Stimulated activated CD4-positive, alpha-beta T cell treated with anti-CD3 and anti-CD28 coated beads, Interleukin-15, amount 100 ng/mL, for 48 hours (primary cell): ENCODE measurements at places on chromosomes 6 and 20.

GRCh38 chr6:89483111-89483720, 50.3 kb downstream of the ANKRD6 start:
- no peak for DNase-seq

DNA sequence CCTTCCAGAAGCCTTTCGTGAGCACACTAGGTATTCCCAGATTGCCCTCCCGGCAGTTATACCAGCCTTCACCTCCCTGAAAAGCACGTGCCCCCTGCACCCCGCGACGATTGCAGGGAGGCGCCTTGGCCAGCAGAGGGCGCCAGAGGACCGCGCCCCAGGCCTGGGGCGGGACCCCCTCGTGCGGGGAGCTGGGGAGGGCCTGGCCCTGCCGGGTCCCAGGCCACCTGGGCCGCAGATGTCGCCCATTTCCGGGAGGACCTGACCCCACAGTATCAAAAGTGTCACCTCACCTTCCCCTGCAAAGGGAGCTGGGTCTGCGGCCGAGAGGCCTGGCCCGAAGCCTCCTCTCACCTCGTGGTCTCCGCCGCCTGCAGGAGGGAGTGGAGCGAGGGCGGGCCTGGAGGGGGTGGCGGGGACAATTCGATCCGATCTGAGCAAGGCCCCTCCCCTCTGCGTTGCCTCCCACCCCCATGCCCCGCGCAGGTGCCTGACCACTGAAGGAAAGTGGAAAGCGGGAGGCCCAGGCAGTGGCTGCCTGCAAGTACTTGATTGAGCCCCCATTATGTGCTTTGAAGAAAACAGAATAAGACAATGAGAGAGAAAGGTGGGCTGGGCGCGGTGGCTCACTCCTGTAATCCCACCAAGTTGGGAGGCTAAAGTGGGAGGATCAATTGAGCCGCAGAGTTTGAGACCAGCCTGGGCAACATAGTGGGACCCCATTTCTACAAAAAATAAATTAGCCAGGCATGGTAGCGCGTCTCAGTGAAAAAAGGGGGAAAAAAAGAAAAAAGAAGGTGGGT, 3.5 kb upstream of the SNAI1 start:
- DNase-seq = no peak

- no peak for DNase-seq
These were observed 615.7 kb upstream of the ARID1B start for GRCh38 chr6:156161471-156161870.

DNA sequence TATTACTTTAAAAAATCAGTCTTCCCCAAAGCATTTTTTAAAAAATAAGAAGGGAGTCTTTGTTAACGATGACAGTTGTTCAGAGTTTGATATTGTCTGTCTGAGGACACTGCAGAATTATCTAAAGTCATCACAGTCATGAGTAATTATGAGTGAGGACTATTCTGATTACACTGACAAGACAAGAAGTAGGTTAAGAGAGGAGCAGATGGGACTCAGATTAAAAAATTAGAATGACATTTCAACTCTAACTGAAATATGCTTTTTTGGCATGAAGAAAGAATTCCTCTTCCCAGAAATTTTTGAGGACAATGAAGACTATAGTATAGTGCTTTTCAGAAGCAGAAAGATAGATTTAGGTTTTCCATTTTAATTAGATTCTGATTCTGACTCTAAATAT, 456.5 kb downstream of the EPHA7 start:
- no peak for DNase-seq

GRCh38 chr6:76453270-76453669, 380.8 kb upstream of the IMPG1 start:
- DNase-seq = no peak

- DNase-seq = no peak
These were observed 30.9 kb upstream of the XRN2 start for GRCh38 chr20:21272279-21272678.

DNA sequence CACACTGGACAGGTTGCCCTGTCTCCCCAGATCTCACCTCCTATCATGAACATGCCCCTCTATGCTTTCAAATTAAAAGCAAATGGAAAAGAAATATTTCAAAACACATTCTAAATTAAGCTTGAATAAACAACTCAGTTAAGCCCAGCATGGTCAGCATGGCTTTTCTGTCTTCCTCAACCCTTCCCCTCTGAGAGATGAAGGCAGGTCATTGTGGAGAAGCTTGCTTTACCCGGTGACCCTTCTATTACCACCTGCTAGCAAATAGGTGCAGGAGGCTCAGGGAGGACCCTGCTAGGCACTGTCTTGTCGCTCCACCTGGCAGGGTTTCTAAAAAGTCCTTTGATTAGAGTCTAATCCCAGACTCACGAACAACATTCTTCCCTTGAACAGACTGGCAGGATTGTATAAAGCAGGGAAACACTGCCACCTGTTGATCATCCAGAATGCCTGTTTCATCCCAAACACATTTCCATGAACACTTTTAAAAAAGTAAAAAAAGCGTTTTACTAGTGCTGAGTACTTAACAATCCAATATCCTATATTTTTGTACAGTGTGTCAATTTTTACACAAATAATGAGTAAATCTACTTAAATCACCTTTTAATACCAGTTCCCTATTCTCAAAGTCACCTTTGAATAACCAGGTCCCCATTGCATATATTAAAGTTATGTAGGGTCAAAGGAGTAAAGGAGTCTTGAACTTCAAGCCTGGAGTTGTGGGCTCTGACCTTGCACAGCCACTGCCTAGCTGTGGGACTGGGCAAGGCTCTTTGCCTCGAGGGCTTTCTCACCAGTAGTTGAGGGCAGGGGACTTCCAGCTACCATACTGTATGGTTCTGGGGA, 75.5 kb downstream of the GPR6 start:
- no peak for DNase-seq

DNA sequence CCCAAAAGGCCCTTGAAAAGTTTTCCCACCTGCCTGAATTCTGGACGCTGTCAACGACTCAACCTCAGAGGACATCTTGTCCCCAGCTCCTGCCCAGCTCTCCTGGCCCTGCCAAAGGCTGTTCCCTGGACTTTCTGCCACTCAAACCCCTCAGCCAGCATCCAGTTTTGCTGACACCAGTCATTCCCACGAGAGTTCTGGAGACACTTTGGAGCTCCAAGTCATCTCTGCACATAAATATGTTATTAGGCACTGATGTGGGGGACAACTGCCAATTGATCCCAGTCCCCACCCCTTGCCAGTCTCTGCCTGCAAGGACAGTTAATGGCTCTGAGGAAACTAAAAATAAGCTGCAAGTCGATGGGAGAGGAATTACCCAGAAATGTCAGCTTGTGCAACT, 38.9 kb upstream of the KCNB1 start:
- DNase-seq = no peak

DNA sequence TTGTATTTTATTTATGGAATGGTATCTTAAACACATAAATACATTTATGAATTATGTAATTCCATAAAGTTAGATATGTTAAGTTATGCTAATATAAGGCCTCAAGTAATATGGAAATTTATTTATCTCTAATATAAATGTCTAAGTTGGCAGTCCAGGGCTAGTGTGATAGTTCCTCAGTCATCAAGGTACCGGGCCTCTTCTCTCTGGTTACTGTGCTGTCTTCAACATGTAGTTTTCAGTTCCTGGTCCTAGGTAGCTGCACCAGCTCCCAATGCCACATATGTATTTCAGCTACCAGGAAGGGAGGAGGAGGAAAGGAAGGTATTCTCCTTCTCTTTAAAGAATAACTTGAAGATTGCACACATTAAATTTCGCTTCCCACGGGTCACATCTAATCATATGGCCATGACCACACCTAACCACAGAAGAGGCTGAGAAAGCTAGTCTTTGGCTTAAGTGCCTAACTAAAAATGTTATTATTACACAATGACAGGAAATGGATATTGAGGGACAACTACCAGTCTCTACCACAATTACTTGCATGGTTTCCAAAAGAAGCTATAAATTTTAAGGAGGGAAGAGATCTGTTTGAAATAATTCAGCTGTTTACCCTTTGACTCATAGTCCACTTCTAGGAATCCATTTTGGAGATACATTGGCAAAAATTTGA, 68.6 kb downstream of the BCKDHB start:
- DNase-seq = no peak

GRCh38 chr20:39789411-39789810, 827.3 kb downstream of the DHX35 start:
- DNase-seq = no peak

DNA sequence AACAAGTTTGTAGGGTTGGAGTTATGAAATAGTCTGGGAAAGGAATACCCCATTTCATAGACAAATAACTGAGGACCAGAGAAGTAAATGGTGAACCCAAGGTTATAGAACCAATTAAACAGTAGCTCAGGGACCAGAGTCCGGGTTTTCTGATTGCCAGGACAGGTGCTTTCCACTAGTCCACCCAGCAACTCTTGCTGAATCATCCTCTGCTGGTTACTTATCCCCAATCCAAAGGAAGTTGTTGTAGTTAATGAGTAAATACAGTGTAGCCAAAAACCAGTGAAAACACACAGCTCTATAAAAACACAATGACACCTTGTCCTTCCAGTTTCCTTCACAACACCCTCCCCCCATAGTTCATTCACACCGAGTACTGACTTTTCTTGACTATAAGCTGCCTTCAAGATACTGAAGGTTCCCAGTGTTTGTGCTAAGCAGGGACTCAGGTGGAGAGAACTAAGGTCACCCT, 766 bp upstream of the TINAG start:
- DNase-seq = no peak

GRCh38 chr6:154673919-154674318, 59.3 kb upstream of the SCAF8 start:
- no peak for DNase-seq

DNA sequence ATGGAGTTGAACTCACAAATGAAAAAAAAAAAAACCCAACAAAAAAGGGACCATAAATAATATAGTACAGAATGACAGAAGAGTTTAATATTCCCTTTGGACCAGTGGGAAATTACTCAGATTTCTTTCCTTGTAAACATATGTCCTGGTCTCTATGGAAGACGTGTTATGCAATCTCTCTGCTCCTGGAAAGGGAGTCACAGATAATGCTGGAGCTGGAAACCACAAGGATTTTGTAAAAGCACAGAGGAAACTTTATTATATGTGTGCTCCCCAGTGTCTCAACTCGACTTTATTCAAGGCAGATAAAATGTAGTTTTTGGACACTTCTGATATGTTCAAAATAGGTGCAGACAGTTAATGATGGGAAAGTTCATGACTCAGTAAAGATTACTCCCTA, 88.1 kb upstream of the ZFP64 start:
- no peak for DNase-seq

DNA sequence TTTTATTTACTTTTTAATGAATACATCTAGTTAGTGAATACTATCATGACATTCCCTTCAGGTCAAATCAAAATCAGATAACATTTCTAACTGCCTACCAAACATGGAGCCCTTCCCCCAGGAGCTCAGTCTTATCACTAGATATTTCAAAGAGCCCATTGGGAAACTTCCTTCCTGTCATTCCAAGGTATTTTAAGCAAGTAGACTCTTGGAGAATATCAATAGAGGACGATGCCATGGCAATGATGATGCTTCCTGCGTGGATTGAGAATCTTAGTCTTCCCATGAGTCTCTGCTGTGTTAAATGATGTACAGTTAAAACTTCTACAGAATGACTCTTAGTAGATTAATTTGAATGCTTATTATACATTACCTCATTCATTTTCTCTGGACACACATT, 384.9 kb downstream of the CENPW start:
- no peak for DNase-seq

DNA sequence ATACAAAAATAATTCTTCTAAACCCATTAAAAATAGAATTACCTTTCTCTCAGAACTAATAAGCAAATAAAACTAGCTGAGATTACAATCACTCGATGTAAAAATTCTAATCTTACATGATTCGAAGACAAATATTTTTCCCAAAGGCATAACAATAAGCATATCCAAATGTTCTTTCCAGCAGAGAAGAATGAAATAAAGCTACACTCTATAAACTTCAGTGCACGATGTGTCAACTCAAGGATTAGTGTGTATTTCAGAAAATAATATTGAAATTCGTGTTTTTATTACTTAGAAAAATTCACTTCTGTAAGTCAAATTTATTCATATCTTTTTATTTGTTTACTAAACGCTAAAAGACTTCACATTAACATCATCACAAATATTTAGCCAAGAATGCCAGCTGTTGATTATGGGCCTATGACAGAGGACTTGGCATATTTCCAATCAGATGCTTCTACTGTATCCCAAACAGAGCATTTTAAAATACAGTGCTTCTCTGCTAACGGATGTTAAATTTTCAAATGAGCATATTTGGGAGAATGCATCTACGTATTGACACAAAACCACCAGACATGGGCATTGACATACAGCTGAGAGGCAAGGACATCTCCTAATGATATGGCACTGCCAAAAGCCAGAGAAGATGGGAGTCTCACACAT, 54.7 kb upstream of the PDE7B start:
- DNase-seq = no peak

- no peak for DNase-seq
These were observed 58.8 kb upstream of the TAGAP start for GRCh38 chr6:159103396-159104162.

- DNase-seq = no peak
These were observed 12.1 kb downstream of the VEGFA start for GRCh38 chr6:43781941-43782704.

DNA sequence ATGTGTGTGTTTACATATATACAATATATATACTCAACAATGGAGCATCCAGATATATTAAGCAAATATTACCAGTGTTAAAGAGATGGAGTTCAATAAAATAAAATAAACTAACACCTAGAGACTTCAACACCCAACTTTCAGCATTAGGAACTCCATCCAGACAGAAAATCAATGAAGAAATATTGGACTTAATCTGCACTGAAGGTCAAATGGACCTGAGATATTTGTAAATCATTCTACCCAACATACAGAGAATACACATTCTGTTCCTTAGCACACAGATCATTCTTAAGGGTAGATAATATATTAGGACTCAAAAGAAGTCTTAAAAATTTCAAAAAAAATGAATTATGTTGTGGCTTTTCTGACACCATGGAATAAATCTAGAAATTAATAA, 832.3 kb upstream of the ADGRB3 start:
- no peak for DNase-seq

DNA sequence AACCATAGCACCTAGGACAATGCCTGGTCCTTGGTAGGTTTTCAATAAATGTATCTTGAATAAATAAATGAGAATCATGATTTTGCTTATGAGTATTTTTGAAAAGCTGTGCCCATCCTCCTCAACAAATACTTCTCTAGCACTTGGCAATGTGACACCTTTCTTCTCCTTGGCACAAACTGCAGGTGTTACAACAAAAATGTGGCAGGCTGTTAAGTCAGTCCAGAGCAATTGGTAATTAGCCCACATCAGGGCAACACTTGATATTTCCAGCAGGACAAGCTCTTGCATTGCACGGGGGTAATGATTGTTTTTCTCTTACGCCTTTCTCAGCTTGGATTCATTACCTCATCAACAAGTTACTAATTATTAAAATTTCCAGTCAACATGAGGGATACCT, 31.6 kb upstream of the SNX9 start:
- no peak for DNase-seq

GRCh38 chr6:52537001-52537753, 39.7 kb downstream of the TRAM2 start:
- no peak for DNase-seq

DNA sequence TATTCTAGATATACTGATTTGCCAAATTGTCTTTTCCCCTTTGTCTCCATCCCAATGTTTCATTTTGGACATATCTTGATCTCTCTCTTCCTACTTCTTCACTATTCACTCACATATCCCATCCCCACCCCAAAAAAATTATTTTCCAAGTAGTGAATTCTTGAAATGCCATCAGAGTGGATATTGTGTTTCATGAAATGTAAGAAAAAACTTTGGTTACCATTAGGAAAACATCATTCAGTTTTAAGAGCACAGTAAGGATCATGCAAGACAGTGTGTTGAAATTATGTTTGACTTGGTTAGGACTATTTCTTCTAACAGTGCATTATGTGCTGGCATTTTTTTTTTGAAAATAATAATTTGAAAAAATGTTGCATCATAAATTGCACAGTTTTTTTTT, 5.7 kb downstream of the RSPO3 start:
- no peak for DNase-seq
